ENCODE measurements at places on chromosomes 2 and 18.
A peak's percentile ranks its signal among the peaks of the same experiment; 100 is the strongest.

DNA sequence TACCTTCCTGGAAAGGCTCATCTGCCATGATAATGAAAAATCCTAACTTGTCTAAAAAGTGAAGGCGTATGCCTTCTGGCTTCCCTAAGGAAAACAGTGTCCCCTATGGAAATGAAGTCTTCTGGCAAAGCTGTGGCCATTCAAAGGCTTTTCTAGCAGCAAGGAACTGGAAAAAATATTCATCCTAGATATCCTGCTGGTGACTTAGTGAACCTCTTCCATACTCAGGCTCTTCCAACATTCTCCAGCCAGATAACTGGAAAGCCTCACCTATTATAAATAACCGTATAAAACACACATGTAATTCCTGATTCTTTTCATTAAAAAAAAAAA is 84.7 kb downstream of the RBMS1 start:
- no peak for DNase-seq

DNA sequence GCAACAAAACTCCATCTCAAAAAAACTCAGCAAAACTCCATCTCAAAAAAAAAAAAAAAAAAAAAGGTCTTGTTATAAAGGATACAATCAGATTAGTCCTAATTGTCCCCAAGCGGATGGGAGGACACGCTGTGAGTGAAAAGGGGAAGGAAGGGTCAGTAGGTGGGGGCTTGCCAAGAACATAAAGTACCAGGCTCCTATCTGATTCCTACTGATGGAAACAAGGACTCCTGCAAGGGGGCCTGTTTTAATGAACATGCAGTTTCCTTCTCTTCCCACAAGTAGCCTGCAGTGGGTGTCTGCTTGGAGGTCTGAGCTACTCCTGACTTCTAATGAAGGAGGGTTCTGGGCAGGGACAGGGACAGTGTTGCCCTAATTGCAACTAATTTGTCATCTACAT is 7.9 kb downstream of the SCG2 start:
- DNase-seq: no peak

DNA sequence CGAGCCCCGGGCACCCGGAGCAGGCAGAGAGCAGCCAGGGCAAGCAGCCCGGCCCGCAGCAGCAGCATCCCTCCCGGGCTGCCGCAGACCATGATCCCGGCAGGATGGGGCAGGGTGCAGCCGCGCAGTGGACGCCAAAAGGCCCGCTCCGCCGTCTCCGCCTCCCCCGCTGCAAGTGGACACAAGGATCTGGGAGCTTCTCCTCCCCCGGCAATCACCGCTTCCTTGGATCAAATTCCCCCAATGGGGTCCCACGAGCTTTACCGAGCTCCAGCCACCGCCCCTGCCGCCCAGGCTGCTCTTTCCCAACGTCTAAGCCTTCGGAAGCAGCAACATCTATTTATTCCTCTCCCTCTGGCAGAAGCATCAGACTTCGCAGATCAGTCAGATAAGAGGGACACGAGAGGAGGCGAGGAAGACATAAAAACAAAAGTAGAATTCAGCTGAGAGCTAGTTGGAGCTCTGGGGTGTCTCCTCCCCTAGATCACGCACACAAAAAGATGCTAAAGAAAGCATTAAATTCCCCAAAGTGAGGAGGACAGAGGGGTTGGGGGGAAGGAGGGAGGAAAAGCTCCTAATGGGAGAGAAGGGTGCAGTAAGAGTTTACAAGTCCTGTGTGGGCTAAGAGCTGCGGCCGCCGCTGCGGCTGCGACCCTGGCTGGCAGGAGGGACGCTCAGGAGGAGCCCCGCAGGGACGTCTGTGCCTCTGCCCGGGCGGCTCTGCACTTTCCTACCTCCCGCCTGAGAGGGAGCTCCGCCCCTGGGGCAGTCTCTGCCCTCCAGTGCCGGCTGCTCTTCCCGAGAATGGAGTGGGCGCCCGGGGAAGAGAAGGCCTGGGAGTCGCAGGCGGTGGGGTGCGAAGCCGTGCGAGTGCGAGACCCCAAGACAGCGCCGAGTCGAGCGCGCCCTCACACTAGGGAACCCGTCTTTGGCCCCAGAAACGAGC is at the start of gene FRZB:
Gene FRZB, minus strand, starts transcription at position 177 of the 946 bp plus-strand sequence. Its CDS starts 85 bp downstream, at position 92.
- no peak for DNase-seq

- DNase-seq: no peak
These were observed 4.3 kb downstream of the COLEC11 start for GRCh38 chr2:3598912-3599854.

GRCh38 chr2:234189786-234190300 is 139.3 kb downstream of the SPP2 start:
- DNase-seq: no peak

DNA sequence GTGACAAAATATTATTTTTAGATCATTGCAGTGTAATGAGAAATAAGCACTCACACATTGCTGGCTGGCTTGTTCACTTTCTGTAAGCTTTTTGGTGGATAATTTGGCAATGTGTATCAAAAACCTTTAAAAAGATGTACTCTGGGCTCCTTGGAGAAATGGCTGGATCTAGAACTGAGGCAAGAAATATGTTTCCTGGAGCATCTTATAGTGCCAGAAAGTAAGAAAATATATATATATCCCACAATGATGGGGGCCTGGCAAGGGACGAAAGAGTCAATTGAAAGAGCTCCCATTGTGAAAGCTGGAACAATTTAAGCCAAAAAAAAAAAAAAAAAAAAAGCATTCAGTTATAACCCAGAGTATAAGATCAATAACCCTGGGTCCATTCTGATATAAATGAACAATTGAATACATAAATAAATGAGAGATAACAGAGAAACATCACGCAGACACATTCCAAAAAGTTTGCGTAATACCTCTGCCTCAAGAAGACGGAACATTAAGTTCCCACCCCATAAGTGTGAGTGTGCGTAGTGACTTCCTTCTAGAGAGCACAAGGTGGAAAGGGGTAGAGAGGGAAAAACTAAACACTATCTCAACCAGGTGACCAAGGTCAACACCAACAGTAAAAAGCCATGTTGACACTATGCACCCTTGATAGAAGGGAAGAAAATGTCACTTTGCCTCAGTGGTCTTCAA is 77.5 kb downstream of the BIN1 start:
- no peak for DNase-seq

DNA sequence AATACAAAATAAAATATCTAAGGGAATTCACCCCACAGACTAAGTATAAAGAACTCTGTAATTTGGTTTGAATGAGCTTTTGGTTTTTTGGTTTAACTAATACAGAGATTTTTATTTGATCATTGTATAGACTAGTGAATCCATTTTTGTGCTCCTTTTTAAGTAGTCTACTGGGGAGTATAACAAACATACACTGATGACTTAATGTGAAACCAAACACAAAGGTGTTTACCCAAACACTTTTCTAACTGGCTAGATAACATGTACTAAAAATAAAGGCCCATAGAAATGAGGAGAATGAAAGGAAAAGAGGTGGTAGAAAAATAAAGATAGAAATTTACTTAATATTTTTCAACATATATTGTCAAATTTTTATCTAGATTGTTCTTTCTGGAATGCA is 146.0 kb downstream of the NRXN1 start:
- no peak for DNase-seq

- no peak for DNase-seq
These were observed 2.0 kb downstream of the WDR35 start for GRCh38 chr2:19987936-19988335.

GRCh38 chr2:181142514-181142913 is 162.1 kb downstream of the UBE2E3 start:
- no peak for DNase-seq

GRCh38 chr2:158990397-158991214 is 22.2 kb downstream of the TANC1 start:
- peak; percentile 64 for DNase-seq

DNA sequence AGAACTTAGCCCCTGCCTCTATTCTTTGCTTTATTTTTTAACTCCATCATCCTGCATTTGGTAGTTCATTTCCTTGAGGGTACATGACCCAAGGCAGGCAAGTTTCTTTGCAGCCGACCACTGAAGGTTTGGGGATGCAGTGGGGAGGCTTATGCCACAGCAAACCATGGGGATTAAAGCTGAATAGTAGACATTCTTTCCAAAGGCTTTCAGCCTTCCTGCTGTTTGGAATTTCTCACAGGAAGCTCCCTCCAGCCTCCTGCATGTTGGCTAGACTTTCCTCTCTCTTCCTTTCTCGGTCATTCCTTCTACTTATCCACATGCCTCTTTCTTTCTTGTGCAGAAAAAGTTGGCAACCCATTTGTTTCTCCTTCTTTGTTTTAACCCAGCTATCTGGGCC is 77.3 kb downstream of the SOCS6 start:
- no peak for DNase-seq
